ENCODE measurements at places on chromosomes 5 and 9. TPM values are rescaled to one million over a fixed set of nuclear protein-coding genes. Genes with fewer than 3 reads are reported as not detected.

The RANBP17 gene
- total RNA-seq, result 4.0 TPM

The NCS1 gene
- total RNA-seq, result 14.7 TPM

The MCIDAS gene
- not detected for total RNA-seq

The WDR31 gene
- total RNA-seq, result 0.69 TPM

The ENHO gene
- total RNA-seq, result not detected

The PTGDS gene
- total RNA-seq, result 173 TPM

The ADAMTS12 gene
- 17.5 TPM for total RNA-seq

DNA sequence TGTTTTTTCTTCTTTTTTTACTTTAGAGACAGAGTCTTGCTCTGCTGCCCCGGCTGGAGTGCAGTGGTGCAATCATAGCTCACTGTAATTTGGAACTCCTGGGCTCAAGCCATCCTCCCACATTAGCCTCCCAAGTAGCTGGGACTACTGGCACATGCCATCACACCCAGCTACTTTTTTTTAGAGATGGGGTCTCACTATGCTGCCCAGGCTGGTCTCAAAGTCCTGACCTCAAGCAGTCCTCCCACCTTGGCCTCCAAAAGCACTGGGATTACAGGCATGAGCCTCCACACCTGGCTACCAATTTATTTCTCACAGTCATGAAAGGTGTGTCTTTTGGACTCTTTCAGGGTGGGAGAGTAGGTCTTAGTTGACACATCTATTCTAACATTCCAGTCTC is 83.0 kb upstream of the FAM120A start:
- DNase-seq, result no peak

- no peak for DNase-seq
These were observed 567.5 kb upstream of the RIOK2 start for GRCh38 chr5:97750576-97750975.

DNA sequence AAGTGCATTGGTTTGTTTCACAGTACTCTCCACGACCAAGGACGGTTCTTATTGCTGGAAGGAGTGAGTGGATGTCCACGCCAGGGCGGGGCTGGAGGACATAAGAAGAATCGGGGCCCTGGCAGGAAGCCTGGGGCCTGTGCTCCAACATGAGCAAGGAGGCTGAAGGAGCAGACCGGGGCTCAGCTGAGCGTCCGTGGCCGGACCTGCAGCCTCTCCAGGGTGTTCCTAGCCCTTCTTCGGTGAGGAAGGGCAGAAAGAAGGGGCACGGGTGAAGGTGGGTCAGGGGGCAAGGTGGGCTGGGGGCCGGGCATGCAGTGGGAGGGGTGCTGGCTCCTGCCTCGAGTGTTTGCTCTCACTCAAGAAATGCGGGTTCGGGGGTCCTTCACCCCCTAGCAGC is 18.1 kb downstream of the FAM78A start:
- DNase-seq, result no peak

DNA sequence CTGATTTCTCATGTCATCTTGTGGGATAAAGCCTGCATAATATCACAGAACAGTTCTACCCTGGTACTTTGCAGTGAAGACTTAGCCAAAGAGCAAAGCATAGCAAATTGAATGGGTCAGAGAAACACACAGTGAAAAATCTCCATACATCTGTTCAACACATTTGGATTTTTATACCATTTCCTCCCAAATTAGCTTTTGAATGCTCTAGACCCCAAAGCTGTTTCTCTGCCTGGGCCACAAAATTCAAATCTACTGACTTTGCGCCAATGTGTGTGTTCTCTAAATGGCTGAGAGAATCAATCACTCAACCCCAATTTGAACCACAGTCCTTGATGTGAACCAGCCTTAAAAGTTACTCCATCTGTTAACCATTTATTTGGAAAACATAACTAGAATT is 236.9 kb upstream of the NFIL3 start:
- no peak for DNase-seq

- no peak for DNase-seq
These were observed 24.6 kb downstream of the RFK start for GRCh38 chr9:76369583-76369982.

DNA sequence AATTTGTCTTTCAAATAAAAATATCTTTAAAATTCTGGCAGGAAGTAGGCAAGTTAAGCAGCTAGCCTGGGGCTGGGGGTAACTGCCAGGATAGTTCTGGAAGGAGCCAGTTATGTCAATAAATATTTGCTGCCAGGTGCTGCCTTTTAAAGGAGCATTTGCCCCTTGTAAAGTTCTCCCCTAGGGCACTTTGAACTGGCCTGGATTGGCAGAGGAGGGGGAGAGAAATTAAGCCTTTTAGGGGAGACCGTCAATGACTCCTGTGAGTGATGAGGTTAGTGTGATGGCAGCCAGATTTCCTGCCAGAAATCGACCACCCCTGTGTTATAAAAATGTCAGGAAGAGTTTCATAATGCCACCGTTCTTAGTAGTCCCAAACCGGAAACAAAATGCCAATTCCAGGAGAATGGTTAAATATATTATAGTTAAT is 89.8 kb upstream of the ELL2 start:
- DNase-seq, result no peak

DNA sequence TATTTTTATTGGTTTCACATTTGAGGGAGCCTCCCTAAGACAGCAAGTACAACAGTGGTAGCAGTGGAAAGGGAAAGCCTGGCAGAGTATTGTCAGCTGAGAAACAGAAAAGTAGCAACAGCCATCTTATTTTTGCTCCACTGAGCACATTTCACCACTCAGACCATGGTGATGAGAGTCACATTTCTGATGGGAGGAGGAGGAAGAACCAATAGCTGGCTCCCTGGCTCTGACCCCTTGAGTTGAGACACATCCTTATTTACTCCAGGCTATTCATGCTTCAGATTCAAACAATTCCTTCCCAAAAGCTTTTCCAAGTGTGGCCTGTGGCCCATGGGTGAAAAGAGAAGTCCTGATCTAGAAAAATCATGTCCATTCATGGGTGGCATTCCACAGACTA is 236.3 kb downstream of the ARHGAP26 start:
- no peak for DNase-seq

- no peak for DNase-seq
These were observed 356.3 kb downstream of the BNC2 start for GRCh38 chr9:16514131-16514530.

DNA sequence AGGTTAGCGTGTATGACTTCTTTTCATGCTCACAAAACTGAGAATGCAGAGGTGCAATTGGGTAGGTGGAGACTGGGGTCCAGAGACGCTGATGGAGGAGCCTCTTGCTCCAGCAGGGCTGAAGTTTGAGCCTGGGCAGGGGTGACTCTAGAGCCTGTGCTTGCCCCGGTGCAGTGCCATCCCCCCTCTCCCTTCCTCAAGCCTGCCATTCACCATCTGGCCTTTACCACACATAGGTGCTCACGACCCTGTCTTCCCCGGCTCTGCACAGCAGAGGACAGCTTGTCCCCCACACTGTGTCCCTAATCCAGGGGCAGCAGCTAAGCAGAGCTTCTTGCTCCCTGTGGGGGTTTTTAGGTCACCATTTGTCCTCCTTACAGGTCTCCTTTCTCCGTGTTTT is 86.5 kb downstream of the DAP start:
- no peak for DNase-seq

DNA sequence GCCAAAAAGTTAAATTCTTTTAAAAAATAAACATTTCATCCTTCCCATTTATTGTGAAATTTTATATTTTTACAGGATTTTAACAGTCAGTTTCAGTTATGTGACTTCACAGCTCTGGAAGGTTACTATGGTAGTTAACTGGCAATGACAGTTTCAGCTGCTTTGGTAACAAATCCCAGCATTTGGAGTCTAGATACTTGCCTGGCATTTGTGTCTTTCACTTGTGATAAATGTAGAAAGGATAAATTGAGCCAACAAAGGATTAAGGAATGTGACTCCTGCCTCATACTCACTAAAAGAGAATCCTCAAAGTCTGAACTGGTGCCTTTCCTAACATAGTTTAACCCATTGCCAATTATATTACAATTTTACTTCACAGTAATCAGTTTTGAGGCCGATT is 315.5 kb downstream of the FER start:
- no peak for DNase-seq

DNA sequence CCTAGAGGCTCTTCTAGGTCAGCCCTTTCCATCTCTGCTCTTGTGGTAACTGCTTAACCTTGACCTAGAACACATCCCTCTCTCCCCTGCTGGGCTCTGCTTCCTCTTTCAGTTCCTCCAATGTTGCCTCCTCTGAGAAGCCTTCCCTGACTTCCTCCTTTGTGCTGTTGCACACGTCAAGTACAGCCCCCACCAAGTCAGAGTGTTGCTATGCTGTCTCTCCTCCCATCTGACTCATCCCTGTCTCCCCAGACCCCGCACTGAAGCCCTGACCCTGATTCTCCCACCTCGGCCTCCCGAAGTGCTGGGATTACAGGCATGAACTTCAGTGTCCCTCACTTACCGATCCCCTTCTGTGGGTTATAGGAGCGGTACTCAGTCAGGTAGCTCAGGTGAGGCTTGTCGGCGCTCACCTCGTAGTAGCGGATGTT is 10.4 kb upstream of the TRIM14 start:
- DNase-seq, result no peak

DNA sequence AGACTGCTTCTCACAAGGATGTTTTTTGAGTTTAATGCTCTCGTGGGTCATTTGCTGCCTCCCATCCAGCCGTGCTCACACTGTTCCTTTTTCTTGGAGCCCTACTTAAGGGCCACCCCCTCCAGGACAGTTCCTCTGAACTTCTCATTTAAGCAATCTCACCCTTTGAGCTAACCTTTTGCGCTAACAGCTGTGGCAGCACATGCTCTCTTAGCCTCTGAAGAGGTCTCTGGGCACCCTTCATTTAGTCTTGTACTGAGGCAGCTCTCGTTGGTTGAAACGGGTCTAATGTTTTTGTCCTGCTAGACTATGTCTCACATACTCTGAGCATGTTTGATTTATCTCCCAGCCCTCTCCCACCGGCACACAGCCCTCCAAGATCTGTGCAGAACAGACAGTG is 11.8 kb downstream of the ALDH1B1 start:
- no peak for DNase-seq

GRCh38 chr5:159891371-159891770 is 24.9 kb upstream of the ADRA1B start:
- DNase-seq, result no peak

- no peak for DNase-seq
These were observed 142.4 kb upstream of the C9orf72 start for GRCh38 chr9:27715651-27716050.

DNA sequence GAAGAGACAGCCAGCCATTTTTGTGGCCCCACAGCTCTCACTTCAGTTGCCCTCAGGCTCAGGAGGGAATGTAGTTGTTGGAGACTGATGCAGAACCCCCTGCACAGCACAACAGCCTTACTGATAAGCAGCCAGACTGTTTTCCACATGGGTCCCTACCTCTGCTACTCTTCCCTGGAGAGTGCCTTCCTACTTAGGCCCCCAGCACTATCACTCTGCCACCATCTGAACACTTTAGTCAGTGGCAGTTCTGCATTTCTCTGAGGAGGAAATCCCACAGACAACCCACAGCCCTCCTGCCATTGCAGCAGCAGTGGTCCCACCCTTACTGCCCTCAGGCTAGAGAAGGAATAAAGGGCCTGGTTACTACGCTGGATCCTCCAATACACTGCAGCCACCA is 61.8 kb upstream of the PTPRD start:
- DNase-seq, result no peak
